ENCODE measurements at places on chromosomes 3 and 15.

- no peak for DNase-seq
Measured at GRCh38 chr3:86595696-86596095, 395.3 kb downstream of the VGLL3 start.

- no peak for DNase-seq
Measured at GRCh38 chr15:68228143-68228970, 1.2 kb downstream of the CLN6 start.

DNA sequence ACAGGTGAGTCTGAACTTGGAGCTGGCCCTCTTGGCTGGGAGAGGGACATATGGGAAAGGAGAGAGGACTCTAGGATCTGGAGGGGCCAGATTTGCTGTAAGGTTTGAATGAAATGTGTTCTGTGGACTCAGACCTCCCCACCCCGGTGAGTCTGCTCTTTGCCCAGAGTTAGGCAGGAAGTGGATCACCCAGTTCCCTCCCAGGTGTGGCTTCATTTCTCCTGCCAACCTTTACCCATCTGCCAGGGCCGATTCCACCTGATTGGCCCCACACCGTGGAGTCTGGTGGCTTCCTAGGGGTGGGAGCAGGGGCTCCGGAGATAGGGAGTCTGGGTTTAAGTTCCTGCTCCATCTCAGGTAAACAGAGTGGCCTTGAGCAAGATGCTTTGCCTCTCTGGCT is 25.5 kb downstream of the CD276 start:
- DNase-seq = no peak

- DNase-seq = no peak
Measured at GRCh38 chr3:37229740-37230139, 55.4 kb upstream of the LRRFIP2 start.

DNA sequence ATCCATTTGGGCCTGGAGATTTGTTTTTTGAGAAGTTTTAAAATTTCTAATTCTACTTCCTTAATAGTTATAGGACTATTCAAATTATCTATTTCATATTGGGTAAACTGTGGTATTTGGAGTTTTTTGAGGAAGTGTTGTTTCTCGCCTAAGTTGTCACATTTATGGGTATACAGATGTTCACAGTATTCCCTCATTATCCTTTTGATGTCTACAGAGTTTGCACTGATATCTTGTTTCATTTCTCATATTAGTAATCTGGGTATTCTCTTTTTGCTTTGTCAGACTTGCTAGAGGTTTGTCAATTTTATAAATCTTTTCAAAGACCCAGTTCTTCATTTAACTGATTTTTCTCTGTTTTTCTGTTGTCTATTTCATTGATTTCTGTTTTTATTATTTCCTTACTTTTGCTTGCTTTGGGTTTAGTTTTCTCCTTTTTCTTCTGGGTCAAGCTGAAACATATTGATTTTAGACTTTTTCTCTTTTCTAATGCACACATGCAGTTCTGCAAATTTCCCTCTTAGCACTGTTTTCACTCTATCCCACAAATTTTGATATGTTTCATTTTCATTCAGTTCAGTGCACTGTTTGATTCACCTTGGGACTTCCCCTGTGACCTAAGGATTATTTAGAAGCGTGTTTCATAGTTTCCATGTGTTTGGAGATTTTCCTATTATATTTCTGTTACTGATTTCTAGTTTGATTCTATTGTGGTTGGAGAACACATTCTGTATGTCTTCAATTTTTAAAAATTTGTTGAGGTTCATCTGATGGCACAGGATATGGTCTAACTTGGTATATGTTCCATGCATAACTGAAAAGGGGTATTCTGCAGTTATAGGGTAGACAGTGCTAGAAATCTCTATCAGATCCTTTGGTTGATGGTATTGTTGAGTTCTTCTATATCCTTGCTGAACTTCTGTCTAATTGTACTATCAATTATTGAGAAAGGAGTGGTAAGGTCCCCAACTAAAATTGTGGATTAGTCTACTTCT is 79.6 kb downstream of the SUMF1 start:
- no peak for DNase-seq

GRCh38 chr3:182892226-182892625 is 88.1 kb downstream of the DCUN1D1 start:
- DNase-seq = no peak

GRCh38 chr3:125165948-125166553 is 46.5 kb downstream of the SLC12A8 start:
- DNase-seq = no peak

DNA sequence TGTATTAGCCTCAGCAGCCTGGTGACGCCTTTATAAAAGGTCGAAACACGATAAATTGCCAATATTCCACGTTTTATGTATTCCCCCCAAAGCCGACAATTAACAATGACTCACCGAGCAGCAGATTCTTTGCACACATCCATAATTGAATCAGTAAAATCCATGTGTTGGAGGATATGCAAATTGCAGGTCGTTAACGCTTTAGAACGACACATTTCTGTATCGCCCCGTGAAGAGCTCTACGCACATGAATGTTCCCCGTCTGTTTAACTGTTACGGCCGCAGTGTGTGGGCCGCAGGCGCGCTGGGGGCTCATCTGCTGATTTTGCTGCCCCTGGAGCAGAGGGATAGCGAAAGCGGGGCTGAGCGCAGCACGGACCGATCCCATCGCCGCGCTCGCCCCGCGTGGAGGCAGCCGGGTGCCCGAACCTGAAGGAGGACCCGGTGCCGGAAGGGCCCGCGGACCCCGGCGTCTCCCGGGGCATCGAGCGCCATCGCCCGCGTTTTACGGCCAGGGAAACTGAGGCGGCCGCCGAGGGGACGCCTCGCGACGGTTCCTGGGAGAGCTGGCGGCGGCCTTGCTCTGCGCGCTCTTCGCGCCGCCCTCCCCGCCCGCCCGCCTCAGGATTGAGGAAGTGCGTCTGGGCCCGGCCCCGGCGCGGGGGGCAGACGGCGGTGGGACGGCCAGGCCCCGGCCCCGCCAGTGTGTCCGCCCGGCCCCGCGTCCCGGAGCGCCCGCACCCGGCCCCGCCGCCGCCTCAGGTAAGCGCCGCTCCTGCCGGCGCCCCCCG is at the start of gene LRRK1:
TSS of gene LRRK1 (plus strand) at position 668 of the 791 bp plus-strand sequence. CDS start 5,276 bp downstream, outside the sequence.
- DNase-seq = no peak

DNA sequence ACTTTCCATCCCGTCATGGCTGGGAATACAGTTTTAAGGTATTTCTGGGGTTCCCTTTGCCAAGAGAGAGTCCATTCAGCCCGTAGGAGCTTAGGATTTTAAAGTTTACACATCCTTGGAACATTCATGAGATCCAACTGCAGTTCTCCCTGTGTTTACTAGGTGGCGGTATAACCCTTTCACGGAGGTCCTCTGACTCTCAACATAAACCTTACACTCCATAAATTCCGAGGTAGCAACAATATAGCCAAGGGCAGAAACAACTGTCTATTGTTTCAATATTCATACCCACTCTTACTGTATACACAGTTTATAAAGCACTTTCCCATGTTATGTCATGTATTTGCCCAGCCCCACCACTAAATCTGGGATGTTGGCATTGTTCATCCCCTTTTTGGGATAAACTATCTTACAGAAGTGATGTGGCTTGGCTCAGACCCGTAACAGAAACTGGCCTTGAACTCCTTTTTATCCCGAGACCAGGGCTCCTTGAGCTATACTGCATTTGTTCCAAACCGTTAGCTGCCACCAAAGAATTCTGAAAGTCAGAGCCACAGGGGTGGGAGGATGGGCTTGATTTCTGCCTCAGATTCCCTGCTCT is 69.2 kb upstream of the COL6A5 start:
- no peak for DNase-seq

GRCh38 chr3:99808163-99808794 is 9.4 kb upstream of the CMSS1 start:
- DNase-seq = no peak

- no peak for DNase-seq
Measured at GRCh38 chr15:52288051-52288942, 7.3 kb downstream of the MYO5C start.

DNA sequence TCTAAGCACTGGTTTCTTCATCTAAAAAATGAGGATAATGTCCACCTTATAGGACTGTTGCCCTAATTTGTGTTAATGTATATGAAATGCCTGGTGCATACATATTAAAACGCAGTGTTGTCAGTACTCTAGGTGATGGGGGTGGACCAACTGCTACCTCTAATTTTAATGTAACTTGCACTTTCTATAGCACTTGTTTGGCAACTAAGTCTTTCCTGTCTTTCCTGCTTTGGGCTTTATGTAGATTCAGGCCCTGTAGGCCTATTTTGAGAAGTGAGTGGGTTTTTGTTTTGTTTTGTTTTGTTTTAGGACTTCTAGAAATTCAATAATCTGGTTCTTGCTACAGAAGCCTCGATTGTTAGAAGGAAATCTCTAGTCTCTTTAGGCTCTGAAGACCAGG is 21.2 kb downstream of the SLC7A14 start:
- no peak for DNase-seq

DNA sequence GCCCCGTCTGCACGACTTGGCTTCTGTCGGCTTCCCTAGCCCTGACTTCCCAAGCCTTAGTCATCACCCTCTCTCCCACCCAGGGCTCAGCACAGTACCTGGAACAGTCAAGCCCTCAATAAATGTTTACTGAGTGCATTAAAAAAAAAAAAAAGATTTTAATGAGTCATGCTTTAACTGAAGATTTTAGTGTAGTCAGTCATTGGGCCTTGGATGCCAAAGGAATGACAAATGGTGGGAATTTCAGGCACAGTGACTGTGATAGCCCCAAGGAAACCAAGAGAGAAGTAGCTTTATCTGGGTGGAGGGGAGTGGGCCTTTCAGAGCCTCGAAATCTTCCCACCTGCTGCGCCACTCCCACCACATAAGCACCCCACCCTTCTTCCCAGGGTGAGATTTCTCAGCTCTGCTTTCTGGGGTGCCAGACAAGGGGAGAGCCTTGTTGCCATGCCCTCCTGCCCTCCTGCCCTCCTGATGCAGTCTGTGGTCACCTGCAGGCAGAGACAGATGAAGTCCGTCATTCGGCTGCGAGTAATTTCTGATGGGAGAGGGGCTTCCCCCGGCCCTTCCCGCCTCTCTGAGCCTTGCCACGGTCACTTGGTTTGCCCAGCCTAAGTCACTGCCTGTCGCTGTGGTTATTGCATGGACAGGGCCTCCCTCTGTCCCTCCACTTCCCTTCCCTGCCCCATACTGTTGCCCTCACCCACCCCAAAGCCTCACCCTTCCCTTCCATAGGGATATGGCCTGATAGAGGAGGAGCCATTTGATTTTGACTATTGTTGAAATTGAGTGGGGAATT is 41.8 kb downstream of the SMAD3 start:
- no peak for DNase-seq

DNA sequence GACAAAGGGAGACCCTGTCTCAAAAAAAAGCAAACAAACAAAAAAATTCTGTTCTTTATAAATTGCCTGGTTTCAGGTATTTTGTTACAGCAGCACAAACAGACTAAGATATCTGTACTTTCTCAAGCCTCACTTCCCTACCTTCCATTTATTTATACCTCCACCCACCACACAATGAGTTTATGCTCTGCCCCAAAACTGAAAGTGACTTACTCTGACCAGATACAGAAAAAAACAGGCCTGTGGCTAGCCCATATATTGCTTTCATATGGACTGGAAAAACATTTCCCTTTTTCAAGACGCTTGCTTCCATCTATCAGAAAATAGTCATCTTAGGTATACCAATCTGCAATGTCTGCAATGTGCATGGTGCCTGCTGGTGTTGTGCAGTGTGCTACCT is 8.7 kb upstream of the GPD1L start:
- no peak for DNase-seq

DNA sequence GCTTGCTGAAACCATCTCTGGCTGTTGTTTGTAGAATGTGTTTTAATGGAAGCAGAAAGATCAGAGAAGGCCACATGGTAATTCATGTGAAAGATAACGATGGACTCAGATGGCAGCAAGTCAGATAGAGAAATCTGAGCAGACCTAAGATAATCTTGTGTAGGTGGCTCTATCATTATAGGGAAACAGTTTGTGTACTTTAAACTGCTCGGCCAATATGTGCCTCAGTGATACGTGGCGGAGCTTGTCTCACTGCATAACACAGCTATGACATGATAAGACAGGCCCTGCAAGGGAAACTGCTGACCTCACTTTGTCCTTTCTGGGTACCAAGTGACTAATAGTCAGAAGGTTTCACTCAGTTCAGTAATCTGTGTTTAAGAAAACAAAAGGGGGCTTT is 51.0 kb downstream of the MME start:
- no peak for DNase-seq

DNA sequence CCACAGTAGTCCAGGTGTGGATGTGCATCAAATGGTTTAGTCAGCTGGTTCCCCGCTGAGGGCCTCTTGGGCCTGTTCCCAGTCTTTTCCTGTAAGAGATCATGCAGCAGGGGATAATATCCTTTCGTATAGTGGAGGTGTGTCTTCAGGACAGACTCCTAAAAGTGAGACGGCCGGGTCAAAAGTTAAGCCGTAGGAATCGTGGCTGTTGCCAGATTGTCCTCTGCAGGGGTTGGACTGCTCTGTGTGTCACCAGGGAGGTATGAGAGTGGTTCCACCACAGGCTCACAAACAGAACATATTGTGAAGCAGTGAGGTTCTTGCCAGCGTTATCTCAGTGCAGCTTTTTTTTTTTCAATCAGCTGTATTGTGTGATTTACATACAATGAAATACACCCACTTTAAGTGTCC is 95.0 kb downstream of the VGLL4 start:
- no peak for DNase-seq

- no peak for DNase-seq
Measured at GRCh38 chr3:21256932-21257331, 494.1 kb downstream of the ZNF385D start.

DNA sequence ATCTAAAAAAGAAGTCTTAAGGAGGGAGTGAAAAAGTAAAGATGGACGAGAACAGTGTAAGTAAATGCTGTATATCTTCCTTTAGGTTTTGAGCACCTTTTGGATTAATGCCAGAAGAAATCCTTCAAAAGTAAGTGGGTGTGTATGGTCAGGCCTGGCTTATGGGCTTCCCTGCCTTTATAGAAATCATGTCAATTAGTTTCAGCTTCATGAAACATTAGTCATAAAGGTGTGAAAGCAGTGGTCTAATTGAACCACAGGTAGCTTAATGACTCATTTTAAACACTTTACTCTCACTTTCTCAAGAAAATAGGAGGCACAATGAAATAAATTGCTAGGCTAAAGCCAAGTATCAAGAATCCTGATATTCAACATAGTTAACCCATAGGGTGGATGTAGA is 467.4 kb upstream of the DPPA4 start:
- no peak for DNase-seq

DNA sequence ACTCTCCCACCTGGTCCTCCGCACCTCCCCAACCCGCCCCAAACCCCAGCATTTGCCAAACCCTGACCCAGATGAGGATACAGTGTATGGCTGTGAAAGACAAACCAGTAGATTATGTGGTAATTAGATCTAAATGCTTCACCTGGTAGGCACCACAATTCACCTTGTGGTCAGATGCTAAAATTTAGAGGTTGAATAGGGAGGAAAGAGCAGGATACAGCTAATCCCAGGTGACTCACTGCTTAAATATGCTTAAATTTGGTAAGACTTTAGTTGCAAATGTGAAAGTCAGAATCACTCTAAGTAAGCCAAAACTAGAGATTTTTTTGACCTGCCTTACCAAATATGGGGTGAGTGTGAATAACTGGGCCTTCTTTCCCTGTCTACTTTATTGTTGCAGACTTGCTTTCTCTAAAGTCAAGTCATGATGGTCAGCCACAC is 105.5 kb downstream of the MME start:
- DNase-seq = no peak

Measured in T-cell (primary cell).